Esophagus (tissue), 2 donors: ENCODE measurements at places on chromosomes 1 and 21. TPM values are rescaled to one million over a fixed set of nuclear protein-coding genes. Genes with fewer than 3 reads are reported as not detected.

Gene FCRLB
- polyA plus RNA-seq = 0.34 TPM

Gene OR13G1
- not detected for polyA plus RNA-seq

Gene VHLL
- polyA plus RNA-seq = not detected

Gene CDC20
- polyA plus RNA-seq = 42.8 TPM

Gene FCRL5
- 0.04 TPM for polyA plus RNA-seq

Gene GALE
- 120 TPM for polyA plus RNA-seq

Gene PADI1
- polyA plus RNA-seq = 162 TPM

Gene OPTC
- not detected for polyA plus RNA-seq

Gene SPRR1B
- polyA plus RNA-seq = 2,781 TPM

Gene PADI2
- 0.43 TPM for polyA plus RNA-seq

Gene RNF223
- 44.2 TPM for polyA plus RNA-seq

Gene GBP6
- 442 TPM for polyA plus RNA-seq
